ENCODE measurements at places on chromosomes 4 and X.

GRCh38 chr4:147220833-147221232 lies 260.1 kb upstream of the EDNRA start:
- DNase-seq = peak; percentile 9

DNA sequence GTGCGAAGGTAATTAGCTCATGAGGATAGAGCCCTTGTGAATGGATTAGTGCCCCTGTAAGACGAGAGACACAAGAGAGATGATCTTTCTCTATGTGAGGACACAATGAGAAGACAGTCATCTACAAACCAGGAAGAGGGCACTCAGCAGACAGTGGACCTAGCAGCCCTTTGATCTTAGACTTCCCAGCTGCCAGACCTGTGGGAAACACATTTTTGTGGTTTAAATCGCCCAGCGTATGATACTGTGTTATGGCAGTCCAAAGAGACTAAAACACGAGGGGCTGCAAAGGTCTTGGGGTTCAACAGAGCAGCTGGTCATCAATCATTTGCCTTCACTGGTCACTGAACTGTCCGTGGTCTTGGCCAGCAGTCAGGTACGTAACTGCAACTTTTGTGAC lies 9.2 kb upstream of the SYNPO2 start:
- DNase-seq = no peak

DNA sequence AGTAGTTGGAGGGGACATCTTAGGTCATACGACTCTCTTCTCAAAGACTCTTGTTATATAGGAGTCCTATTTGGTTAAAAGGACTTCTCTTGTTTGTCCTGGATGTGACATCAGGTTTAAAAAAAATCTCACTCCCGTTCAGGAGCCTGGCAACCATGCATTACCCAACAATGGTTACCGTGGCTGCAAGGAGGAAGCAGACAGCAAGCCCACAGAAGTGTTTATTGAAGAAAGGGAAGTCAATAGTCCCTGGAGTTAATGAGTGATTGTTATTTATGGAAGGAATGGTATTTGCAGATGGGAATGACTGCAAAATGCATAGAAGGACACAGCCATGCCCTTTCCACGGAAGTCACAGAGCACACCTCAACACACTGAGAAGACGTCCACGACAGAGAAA lies 75.9 kb upstream of the ENPP6 start:
- DNase-seq = no peak

- DNase-seq = no peak
These were observed 87.0 kb upstream of the NDP start for GRCh38 chrX:44060221-44060620.

DNA sequence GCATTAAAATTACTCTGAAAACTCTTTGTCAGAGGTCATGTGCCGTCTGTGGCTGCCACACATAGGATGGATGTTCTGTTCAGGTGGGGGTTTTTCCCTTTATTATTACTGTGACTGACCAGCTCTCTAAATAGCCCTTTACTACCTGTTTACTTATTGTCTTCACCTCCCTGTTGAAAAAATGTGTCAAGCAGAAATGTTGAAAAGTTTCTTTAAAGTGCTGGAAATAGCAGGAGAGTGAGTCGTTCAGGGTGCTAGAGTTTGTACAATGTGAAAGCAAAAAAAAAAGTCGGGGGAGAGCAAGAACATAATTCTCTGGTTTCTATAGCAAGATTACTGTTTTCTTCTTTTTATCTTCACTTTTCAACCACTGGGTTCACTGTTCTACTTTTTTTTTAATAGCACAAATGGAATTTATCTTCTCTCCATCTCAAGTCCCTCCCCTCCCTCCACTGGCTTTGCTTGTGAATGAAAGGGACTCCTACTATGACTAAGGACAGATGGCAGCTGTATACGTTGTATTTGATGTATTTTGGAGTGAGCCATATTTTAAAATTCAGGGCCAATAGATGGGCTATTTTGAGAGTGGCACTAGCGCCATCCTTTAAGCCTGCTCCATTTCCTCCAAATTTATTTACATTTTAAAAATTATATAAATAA lies 33.3 kb downstream of the ARX start:
- DNase-seq = peak; percentile 8

- no peak for DNase-seq
These were observed 2262.0 kb upstream of the TENM3 start for GRCh38 chr4:179981161-179981560.

DNA sequence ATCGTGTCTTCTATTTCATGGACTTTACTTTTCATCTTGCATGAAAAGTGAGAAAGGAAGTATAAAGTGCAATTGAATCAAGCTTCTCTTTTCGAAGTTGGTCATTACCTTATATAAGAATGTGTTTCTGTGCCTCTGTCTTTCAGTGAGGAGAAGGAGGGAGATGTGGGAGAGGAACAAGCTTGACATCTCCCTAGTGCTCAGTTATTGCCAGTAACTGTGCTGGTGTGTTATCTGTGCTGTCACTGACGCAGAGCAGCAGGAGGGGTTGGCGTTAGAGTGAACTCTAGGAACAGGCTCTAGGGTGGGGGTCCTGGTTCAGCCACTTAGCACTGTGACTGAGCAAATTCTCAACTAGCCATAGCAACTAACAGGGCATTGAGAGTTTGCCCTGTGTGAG lies 34.0 kb upstream of the TBC1D9 start:
- no peak for DNase-seq

DNA sequence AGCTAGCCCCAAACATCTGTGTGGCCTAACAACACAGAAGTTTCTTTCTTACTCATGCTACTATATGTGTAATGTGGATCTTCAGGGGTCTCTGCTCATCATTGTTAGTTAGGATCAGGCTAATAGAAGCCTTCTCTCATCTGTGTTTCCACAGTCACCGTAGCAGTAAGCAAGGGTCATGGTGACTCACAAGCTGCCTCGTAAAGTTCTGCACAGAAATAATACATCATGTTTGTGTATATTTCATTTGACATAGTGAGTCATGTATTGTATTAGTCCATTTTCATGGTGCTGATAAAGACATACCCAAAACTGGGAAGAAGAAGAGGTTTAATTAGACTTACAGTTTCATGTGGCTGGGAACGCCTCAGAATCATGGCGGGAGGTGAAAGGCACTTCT lies 38.7 kb downstream of the SLC4A4 start:
- DNase-seq = peak; percentile 80

- peak; percentile 41 for DNase-seq
These were observed 46.1 kb upstream of the NAP1L5 start for GRCh38 chr4:88743696-88744095.

DNA sequence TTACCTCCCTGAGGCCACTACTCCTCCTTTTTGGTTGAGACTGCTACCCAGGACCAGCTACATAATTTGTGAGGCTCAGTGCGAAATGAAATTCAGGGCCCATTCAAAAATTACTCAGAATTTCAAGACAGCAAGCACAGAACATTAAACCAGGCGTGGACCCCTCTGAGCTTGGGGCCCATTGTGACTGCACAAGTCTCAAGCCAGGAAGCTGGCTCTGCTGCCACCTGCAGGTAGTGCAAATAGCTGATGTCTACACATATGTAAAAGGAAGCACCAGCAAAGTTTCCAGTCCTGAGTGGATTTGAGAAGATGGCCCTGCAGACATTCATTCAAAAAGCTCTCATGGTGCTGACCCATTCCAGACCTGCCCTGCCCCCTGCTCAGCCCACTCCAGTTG lies 213.4 kb upstream of the LNX1 start:
- DNase-seq = peak; percentile 27

GRCh38 chr4:168509786-168510185 lies 12.9 kb downstream of the PALLD start:
- peak; percentile 94 for DNase-seq

Measured in fibroblast of mammary gland (primary cell).